Liver (tissue), 10 donors: ENCODE measurements at places on chromosomes 2 and 18.
A peak's percentile ranks its signal among the peaks of the same experiment; 100 is the strongest.

DNA sequence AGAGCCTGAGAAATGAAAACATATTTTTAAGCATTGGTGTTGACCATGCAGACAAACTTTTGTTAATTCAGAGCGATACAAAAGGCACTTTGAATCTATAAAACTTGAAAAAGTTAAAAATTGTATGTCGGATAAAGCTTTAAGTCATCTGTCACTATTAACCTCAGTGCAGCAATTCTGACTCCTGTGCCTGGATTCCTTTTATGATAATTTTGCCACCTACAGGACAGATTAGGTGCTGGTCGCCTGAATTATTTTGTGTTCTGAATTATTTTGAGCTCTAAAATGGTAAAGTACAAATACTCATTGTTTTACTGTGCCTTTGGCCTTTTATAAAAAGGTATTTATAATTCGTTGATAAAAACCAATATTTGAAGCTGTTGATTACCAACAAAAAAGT lies 19.4 kb upstream of the RNF138 start:
- no peak for DNase-seq

- DNase-seq = peak; percentile 27
Observed at GRCh38 chr2:238100821-238101771, 956 bp downstream of the ESPNL start.

- no peak for DNase-seq
Observed at GRCh38 chr2:135218426-135218825, 166.3 kb downstream of the RAB3GAP1 start.

GRCh38 chr18:13500869-13501542 lies 225.4 kb downstream of the FAM210A start:
- DNase-seq = no peak

DNA sequence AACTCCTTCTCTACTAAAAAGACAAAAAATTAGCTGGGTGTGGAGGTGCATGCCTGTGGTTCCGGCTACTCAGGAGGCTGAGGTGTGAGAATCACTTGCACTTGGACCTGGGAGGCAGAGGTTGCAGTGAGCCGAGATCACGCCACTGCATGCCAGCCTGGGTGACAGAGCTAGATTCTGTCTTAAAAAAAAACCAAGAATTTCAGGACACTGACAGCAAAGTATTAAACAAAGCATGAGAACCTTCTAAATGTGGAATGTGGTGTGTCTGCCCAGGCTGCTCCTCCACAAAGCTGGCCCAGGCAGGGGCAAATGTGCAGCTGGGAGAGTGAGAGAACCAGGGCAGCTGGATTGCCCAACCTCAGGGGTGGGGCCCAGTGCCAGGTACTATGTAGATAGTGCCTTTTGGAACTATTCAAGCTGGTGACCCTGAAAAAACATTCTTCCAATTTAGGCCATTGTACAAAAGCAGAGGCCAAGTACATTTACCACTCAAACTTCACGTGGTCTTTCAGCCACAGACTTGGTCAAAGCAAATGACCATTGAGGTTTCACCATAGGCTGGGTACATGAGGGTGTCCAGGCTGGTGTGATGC lies 6.7 kb upstream of the UGT1A5 start:
- no peak for DNase-seq

GRCh38 chr2:168343586-168343985 lies 96.2 kb upstream of the STK39 start:
- DNase-seq = no peak

- DNase-seq = no peak
Observed at GRCh38 chr18:1505856-1506255, 601.2 kb downstream of the ADCYAP1 start.

- DNase-seq = no peak
Observed at GRCh38 chr2:74849228-74849892, 15.4 kb downstream of the HK2 start.

DNA sequence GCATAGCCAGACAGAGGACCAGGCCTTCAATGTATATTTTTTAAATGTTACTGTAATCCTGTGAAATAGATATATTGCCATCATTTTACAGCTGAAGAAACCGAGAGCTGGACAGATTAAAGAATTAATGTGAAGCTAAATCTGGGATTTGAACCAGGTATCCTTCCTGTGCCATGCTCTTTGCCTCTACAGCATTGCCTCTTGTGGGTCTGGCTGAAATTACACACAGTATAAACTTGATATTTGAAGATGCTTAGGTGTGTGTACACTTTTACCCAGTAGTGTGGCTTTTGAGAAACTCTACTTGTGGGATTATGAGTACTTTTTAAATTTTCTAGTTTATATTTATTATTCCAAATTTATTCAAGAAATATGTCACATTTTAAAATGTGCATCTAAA lies 264.5 kb downstream of the CNTNAP5 start:
- no peak for DNase-seq

GRCh38 chr2:85712336-85712735 lies 18.2 kb downstream of the GNLY start:
- DNase-seq = no peak

GRCh38 chr18:38940475-38940862 lies 1374.9 kb upstream of the CELF4 start:
- DNase-seq = no peak

GRCh38 chr2:67213270-67213670 lies 183.9 kb upstream of the ETAA1 start:
- DNase-seq = no peak

GRCh38 chr2:242064364-242065250 lies 195.1 kb downstream of the RTP5 start:
- DNase-seq = no peak

GRCh38 chr2:171964308-171964707 lies 35.4 kb upstream of the METAP1D start:
- no peak for DNase-seq

- DNase-seq = no peak
Observed at GRCh38 chr18:5073026-5073944, 123.8 kb downstream of the AKAIN1 start.

DNA sequence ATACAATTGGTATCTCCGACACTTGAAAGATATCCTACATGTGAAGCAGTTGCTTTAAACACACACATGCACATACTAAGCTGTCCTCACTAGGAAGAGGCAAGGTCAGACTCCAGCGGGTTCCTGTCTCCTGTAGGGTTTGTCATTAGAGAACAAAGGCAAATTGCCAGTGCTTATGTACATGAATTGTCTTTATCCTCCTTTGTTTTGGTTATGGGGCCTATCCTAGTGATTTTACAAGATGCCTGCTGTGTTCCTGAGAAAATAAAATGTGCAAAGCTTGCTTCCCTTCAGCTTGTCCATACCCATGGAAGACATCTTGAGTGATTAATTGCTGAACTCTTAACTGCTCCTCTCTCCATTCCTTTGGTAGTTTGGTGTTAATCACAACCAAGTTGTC lies 86.7 kb upstream of the SLC39A10 start:
- no peak for DNase-seq

DNA sequence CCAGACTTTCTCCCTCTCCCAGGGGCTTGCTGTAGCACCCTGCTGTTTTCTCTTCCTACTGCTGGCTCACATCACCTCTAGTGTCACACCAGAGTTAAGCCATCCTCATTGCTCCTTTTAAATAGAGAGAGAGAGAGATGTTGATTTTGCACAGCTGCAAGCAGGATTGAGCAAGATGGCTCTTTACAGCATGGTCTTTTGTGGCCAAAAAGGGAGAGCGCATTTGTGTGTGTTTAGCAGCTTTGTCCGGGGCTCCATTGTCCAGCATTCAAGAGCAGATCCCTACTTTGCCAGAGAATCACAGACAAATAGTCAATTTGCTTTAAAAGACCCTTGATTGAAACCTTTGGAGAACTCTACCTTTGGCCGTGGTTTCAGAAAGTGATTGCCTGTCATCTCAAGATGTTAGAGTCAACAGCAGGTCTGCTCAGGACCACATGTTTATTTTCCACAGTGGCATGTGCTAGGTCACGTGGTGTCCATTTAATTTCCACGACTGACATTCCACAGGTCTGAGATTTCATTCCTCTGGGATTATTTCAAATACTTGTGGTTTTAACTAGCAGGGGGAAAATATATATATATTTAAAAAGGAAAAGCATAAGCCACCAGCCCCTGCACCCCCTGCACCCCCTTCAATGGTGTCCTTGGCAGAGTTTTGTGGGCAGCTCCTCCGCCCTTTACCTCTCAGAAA lies 359.9 kb upstream of the SLC14A2 start:
- no peak for DNase-seq

DNA sequence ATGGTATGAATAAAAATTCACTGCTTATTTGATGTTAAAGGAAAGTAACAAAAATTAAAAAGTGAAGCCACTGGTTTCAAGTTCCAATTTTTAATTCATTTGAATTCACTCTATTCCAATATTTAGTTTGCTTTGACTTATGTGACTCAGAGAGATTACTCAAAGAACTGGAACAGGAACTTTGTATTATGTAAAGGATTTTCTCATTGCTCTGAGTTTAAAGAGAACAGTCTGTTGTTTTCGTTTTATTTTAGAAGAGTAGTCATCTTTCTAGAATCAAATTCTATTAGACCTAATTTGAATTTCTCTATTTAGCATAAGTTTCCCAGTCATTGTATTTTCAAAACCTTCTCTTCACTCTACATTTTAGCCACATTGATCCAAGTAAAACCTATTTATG lies 300.1 kb upstream of the SLC8A1 start:
- no peak for DNase-seq

- no peak for DNase-seq
Observed at GRCh38 chr2:129165006-129165405, 814.5 kb upstream of the RAB6C start.

GRCh38 chr18:72849671-72850070 lies 18.1 kb downstream of the NETO1 start:
- DNase-seq = no peak

GRCh38 chr2:240649331-240649730 lies 24.1 kb downstream of the GPR35 start:
- no peak for DNase-seq

- DNase-seq = no peak
Observed at GRCh38 chr2:57100436-57100835, 916.6 kb downstream of the CCDC85A start.

- no peak for DNase-seq
Observed at GRCh38 chr2:21326152-21326551, 202.4 kb downstream of the TDRD15 start.

DNA sequence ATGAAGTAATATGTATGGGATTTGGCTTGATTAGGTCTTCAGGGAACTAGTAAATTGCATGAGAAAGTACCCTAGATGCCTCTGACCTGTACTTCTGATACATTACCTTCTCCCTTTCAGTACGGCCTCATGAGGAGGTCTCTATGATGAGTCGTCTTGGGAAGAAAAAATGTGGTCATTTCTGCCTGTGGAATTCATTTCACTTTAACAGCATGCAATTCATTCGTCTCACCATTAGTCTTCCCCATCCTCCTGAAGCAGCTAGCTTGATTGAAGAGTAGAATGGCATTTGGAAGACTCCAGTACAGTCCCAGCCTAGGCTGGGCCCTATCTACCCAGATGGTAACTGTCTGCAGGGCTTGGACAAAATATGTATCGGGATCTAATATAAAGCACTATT lies 52.2 kb downstream of the TMX3 start:
- DNase-seq = no peak

DNA sequence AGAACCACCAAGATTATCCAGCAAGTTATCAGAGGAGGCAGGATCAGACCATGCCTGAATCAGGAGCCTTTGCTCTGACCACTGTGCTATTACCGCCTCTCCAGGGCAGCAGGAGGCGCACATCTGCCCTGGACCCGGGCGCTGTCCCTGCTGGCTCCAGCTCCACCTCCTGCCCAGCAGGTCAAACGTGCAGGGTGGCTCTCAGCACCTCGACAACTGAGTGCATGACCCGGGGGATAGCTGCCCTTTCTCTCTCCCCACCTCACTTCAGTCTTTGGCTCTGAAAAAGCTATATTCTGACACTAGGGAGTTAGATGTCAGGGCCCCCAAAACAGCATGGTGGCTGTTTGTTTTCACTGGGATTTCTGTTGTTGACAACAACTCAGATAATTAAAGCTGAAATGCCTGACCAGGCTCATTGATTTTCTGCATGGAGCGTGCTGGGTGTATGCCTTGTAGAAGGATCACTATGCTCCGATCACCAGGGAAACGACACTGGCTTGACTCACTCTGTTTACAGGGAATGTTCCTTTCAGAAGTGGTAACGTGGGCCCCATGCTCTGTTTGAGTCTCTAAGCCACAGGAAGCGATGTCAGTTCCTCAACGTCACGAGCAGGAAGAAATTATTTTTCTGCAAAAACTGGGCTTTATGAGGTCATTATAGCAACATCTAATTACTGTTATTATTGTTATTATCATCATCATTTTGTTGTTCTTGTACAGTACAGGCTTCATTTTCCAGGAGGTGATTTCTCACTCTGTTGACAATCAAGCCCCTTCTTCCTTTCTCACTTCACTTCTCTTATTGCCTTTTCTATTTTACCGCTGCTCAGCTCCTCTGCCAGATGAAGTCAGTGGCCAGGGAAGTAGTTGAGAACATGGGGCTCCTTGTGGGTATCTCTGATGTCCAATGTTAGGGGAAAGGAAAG lies 125.6 kb downstream of the PLB1 start:
- peak; percentile 57 for DNase-seq

- no peak for DNase-seq
Observed at GRCh38 chr2:136207030-136207623, 89.2 kb upstream of the CXCR4 start.

DNA sequence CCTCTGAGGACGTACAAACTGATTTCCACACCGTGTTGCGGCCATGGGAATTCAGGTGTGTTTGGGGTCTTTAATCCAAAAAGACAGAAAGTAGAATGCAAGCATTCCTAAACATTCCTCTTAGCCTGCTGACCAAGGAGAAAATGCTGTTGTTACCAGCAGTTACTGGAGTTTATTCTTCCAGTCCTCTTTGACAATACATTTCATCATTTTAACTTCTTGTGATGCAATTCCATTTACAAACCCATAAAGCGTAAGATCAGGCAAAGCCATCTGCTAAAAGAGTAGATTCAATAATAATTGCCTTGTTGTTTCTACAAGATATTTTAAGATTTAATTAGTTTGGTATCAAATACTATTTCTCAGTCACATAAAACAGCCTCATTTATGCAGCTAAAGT lies 32.7 kb downstream of the SPIRE1 start:
- DNase-seq = no peak

GRCh38 chr18:55753643-55754263 lies 165.8 kb upstream of the TCF4 start:
- DNase-seq = no peak

- DNase-seq = peak; percentile 50
Observed at GRCh38 chr2:128270672-128271596, 47.7 kb downstream of the HS6ST1 start.

- DNase-seq = no peak
Observed at GRCh38 chr18:37657493-37657892, 91.9 kb upstream of the CELF4 start.

DNA sequence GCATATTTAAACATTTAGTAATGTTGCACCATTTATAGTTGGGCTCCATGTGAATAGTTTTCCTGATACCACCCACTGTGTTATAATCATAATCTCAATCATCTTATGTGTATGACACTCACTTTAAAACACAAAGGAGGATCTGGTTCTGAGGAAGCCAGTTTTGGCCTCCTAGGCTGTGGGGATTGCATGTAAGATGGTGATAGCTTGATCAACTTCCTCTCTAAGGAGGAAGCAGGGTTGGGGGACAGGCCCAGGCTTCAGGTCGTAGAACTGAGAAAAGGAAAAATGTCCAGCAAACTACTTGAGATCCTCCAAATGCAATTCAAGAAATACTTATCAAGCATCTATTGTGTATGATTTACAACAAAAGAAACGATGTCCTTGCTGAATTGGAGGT lies 4.9 kb upstream of the PPM1B start:
- no peak for DNase-seq
